T-cell (primary cell): ENCODE measurements at places on chromosomes 6 and 20. TPM values are rescaled to one million over a fixed set of nuclear protein-coding genes. Genes with fewer than 3 reads are reported as not detected.

Gene CRISP2
- total RNA-seq: not detected

DNA sequence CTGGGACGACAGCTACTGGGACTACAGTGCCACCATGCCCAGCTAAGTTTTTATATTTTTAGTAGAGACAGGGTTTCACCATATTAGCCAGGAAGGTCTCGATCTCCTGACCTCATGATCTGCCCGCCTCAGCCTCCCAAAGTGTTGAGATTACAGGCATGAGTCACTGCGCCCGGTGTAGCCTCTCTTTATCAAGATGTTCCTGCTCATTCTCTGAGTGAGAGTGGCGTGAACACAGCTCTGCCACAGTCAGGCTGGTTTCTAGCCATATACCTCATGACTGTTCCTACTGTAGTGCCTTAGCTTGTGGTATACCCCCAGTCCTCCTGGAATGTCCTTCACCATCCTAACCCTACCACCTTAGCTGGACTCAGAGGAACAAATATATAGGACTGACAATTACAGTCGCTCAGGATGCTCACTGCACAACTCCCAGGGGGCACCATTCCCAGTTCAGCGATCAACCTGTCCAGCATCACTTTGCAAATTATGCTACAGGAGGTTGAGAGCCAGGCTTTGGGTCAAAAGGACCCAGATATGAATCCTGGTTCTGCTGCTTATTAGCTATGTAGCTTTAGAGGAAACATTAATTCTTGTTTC, 86.3 kb downstream of the CHMP4B start:
- no peaks in the 10 kb centered on the region for H3K27me3 ChIP-seq
- no peaks in the 10 kb centered on the region for H3K4me1 ChIP-seq
- no peaks in the 10 kb centered on the region for H3K36me3 ChIP-seq
- H3K27ac ChIP-seq: no peak overlapping the region
- no peak for DNase-seq

DNA sequence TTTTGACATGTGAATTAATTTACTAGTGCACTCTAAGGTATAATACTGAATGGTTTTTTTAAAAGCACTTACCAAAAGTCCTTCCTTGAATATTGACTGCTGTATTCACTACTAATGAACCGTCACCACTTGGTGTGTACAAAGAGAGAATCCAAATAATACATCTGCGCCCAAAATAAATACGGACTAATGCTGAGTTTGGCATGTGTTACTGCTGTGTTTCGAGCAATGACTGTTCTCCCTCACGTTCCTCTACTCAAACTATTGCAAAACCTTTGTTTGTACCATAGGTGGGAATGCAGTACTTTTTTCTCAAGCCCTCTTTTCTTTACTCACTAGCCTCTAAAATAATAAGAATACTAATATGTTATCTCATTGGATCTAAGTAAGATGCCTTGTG, 305.5 kb downstream of the QKI start:
- no peaks in the 10 kb centered on the region for H3K36me3 ChIP-seq
- no peak for DNase-seq
- no peak overlapping the region for H3K4me3 ChIP-seq
- no peaks in the 10 kb centered on the region for H3K4me1 ChIP-seq

GRCh38 chr20:10761232-10761631, 87.4 kb upstream of the JAG1 start:
- H3K4me3 ChIP-seq: no peak overlapping the region
- H3K27me3 ChIP-seq: peaks cover 13% of the 10 kb centered on the region
- DNase-seq: no peak
- no peak overlapping the region for H3K27ac ChIP-seq
- no peaks in the 10 kb centered on the region for H3K4me1 ChIP-seq
- no peaks in the 10 kb centered on the region for H3K36me3 ChIP-seq

Gene TRIM40
- not detected for total RNA-seq

GRCh38 chr6:166167258-166167731, 356 bp downstream of the TBXT start:
- peaks cover 10% of the 10 kb centered on the region for H3K4me1 ChIP-seq
- no peaks in the 10 kb centered on the region for H3K36me3 ChIP-seq
- H3K27me3 ChIP-seq: peaks cover 74% of the 10 kb centered on the region

Gene KCNG1
- total RNA-seq: not detected

Gene SPDEF
- 0.30 TPM for total RNA-seq

Gene RAET1L
- not detected for total RNA-seq

Gene SIM1
- total RNA-seq: not detected

DNA sequence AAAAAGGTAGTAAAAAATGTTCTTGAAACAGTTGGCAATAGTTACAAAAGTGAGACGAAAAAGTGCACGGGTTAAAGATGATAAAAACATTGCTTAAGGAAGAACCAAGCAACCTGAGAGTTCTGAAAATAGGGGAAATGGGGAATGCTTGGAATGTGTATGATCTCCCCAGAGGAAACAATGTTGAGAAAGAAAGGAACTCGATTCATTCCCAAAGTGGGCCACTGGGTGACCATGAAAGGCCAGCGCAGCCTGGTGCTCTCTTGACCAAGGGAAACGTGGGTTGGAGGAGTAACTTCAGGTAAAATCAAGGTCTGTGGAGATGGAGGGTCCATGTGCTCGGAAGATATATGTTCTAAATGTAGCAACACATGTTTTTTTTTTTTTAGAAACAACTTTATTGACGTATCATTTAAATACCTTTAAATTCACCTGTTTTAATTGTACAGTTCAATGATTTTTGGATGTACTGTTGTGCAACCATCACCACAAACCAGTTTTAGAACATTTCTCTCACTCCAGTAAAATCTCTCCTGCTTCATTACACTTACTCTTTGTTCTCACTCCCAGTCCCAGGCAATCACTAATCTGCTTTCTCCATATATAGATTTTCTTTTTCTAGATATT, 34.5 kb upstream of the CEP85L start:
- no peak overlapping the region for H3K27ac ChIP-seq
- no peaks in the 10 kb centered on the region for H3K27me3 ChIP-seq
- no peak for DNase-seq
- H3K4me1 ChIP-seq: peaks cover 13% of the 10 kb centered on the region
- no peak overlapping the region for H3K4me3 ChIP-seq

DNA sequence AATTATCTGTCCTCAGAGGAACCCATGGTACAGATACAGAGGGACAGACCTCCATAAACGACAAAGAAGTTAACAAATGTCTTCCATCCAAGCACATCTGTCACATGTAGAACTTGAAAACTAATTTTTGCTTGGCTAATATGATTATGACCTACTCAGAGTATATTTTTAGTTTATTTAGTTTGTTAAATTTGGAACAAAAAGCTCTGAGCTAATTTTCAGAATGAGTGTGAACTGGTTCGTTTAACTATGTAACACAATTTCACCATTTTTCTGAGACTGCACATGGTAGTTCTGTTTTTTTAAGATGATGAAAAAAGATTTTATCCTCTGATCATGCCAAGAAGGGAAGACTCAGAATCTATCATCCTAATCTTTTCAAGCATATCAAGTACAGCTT, 34.4 kb upstream of the PREP start:
- DNase-seq: no peak
- no peaks in the 10 kb centered on the region for H3K4me1 ChIP-seq
- no peaks in the 10 kb centered on the region for H3K36me3 ChIP-seq
- H3K27me3 ChIP-seq: no peaks in the 10 kb centered on the region
- H3K4me3 ChIP-seq: no peak overlapping the region

DNA sequence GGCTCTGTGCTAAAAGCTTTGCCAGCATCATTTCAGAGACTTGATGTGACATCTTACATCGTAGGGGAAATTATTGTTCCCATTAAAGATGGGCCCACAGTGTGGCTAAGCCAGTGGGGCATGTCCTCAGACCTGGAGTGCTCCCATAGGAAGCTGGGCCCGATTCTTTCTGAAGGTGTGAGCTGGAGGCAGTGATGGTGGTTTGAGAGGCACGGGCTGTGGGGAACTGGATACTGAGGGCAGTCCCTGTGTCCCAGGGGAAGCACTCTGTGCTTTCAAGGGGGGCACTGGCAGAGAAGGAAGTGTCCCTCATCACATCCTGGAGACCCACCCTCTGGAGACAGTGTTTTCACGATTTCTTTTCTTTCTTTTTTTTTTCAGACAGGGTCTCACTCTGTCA, 8.6 kb upstream of the FAM110A start:
- no peaks in the 10 kb centered on the region for H3K36me3 ChIP-seq
- no peak overlapping the region for H3K27ac ChIP-seq
- no peaks in the 10 kb centered on the region for H3K27me3 ChIP-seq
- no peak overlapping the region for H3K4me3 ChIP-seq

- peaks cover 40% of the 10 kb centered on the region for H3K4me1 ChIP-seq
- H3K27me3 ChIP-seq: no peaks in the 10 kb centered on the region
- H3K27ac ChIP-seq: peak overlapping the region; percentile 90
- peak overlapping the region; percentile 32 for H3K4me3 ChIP-seq
These were observed 8.1 kb upstream of the ZBP1 start for GRCh38 chr20:57628047-57628961.
